ENCODE measurements at places on chromosomes 6 and 20.

DNA sequence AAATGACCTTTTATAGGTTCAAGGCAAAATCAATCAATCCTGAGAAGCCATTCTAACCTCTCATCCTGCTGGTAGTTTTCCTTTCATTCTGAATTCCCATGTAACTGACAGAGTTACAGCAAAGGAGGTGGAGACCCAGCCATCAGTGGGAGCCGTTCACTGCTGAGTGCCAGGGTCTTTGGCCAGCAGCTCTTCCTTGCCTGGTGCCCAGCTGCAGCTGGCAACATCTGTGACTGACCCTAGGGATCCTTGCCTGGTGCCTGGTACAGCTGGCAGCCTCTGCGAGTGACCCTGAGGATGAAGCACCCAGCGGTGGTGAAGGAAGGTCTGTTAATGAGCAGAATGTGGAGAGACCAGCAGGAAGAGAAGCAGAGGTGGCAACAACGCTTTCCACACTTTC, 314.6 kb downstream of the THBS2 start:
- DNase-seq = no peak

DNA sequence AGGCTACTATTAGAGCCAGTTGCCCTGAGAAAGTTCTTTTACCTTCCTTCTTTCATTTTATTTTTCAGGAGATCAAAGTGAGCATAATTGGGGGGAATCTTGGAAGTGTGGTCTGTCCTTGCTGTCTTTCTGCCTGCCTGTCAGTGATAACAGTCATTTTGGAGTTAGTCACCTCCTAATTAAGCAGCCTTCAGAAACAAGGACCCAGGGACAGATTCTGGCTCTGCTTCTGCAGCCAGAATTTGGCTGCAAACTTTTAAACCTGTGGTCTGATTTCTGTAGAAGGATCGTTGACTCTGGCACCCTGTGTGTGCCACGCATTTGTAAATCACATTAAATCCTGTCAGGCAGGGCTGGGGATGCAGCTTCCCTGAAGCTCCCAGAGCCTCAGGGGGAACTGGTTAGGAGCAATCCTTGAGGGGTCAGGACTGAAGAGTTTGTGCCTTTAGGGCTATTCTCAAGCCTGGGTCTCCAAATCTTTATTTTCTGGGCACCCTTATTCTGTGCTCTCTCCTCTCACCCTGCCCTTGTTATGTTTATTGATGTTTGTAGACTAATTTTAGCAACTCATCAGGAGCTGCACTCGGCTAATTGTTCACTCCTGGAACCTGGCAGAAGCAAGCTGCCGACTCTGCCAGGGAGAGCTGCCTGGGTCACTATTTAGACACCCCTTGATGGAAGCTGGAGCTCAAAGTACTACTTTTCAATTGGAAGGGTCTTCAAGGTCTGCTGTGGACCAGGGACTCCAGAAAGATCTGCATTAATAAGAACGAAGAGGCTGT, 6.8 kb downstream of the NOX3 start:
- no peak for DNase-seq

- DNase-seq = no peak
Measured at GRCh38 chr6:170139531-170139930, 151.3 kb downstream of the DLL1 start.

DNA sequence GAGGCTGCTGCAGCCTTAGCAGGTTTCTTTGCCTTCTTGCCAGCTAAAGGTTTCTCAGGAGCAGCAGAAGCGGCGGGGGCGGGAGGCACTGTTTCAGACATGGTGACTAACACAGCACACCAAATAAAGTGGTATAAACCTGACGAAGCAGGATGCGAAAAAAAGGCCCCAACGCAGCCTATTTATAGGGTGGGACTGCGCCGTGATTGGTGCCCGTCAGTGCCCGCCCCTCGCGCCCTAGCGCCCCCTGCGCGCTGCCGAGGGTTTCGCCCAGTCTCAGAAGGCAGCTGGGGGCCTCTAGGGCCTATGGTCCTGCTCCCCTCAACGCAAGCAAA, 55.0 kb downstream of the TRIM38 start:
- peak; percentile 90 for DNase-seq

- no peak for DNase-seq
Measured at GRCh38 chr20:43040427-43040826, 149.3 kb downstream of the PTPRT start.
